ENCODE measurements at places on chromosomes 2 and 18.

DNA sequence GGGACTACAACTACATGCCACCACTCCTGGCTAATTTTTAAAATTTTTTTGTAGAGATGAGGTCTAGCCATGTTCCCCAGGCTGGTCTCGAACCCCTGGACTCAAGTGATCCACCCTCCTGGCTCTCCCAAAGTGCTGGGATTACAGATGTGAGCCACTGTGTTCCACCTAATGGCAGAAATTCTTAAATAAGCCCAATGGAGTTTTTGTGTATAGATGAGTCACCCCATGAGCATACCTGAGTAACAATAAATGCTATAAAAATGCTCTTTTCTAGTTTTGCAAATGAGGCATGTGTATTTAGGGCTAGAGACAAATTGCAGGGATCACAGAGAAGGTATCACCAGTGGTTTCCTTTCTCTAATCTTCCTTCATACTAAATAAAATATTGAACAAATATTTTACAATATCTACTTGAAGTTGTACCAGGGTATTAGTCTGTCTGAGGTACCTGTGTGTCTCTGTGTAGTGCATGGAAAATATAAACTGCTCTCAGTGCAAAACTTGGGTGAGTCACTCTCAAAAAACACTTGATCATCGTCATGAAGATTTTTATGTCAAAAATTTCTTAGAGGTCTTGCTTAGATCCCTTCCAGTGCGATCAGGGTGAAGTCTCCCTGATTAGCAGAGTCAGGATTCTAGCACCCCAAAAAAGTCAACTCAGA, 337.1 kb upstream of the MMADHC start:
- DNase-seq, result no peak

- DNase-seq, result no peak
Measured at GRCh38 chr2:218465987-218466633, 47.2 kb downstream of the VIL1 start.

DNA sequence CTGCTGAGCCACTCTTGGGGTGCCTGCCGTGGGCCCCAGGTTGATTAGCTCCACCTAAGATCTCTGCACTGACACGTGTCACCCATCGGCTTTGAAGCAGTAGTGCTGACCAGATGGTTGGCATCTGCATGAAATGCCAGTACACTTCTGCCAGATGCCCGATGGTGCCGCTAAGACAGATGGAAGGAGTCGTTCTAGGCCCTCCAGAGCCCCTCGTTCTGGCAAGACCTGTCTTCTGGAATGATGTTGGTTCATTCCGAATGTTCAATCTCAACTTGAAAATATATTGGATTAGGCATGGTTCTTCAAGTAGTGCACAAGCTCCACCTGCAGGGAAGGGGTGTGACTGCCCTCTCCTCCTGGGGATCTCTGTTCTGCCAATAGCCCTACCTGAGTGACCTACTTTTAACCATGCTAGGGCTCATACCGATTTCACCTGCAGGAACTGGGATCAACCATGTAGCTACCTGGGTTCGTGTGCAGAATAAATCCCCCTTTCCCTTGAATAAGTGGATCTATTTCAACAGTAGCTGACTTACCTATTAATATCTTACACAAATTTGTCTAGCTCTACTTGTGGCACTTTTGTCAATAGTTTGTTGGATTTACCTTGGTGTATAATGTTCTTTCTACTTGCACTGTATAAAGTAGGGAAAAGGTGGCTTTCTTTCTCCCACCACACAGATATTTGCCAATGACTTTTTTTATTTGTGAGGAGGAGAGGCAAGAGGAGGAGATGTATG, 342.6 kb downstream of the CTNNA2 start:
- no peak for DNase-seq

DNA sequence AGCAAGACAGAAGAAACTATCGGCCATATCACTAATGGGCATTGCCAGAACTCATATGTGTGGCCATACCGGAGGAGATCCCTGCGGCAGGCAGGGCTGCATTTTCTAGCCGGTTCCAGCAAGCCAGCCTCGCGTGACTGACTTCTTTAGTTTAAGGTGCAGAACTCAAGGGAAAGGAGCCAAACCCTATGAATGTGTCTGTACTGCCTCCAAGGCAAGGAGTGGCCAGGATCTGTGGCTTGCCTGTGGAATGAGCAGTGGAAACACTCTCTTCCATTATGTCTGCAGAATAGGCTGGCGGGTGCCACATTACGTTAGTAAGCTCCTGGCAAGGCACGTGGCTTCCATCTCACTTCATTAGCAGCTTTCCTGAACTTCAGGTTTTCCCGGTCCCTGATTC, 137.6 kb downstream of the ATL2 start:
- no peak for DNase-seq

DNA sequence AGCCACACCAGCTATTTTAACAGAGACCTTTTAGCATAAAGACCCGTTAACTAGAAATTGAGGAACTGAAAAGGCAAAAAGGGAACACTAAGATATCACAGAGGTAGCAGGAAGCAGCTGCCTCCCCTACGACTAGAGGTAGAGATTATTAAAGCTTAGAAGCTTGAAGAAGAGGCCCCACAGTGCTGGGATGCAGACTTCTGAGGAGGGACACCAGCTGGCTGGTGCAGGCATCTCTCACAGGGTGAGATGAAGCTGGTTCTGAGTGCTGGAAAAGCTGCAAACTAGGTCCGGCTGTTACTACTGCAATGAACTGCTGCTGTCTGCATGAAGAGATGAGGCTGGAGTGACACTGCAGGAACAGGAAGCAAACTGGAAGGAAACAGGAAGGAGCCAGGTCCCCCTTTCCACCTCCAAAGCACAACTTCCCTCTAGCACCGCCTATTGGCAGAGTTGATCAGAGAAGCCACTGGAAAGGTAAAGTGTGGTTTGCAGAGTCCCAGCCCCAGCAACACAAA, 61.2 kb upstream of the MRPS9 start:
- no peak for DNase-seq

GRCh38 chr18:48191494-48191893, 217.7 kb downstream of the ZBTB7C start:
- no peak for DNase-seq

- no peak for DNase-seq
Measured at GRCh38 chr2:98663511-98664090, 55.2 kb downstream of the UNC50 start.

GRCh38 chr2:70388813-70389212, 86.9 kb upstream of the FAM136A start:
- DNase-seq, result no peak

DNA sequence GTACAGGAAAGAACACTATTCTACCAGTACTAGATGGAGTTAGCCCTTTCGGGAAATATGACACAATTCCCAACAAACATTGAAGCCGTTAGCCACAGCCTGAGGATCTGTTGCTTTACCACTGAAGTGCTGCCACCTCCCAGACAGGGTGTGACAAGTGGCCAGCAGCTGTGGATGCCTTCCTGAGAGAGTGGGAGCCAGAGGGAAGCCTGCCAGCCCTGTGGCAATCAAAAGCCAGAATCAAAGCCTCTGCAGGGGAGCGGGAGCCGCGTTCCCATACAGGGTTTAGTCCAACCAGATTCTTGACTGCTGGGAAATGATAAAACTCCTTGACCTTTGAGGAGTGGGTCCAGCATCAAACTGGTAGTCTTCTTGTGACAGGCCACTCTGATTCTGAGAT, 38.0 kb downstream of the SLC4A1AP start:
- DNase-seq, result no peak

GRCh38 chr2:100034431-100034830, 108.0 kb downstream of the AFF3 start:
- DNase-seq, result no peak

DNA sequence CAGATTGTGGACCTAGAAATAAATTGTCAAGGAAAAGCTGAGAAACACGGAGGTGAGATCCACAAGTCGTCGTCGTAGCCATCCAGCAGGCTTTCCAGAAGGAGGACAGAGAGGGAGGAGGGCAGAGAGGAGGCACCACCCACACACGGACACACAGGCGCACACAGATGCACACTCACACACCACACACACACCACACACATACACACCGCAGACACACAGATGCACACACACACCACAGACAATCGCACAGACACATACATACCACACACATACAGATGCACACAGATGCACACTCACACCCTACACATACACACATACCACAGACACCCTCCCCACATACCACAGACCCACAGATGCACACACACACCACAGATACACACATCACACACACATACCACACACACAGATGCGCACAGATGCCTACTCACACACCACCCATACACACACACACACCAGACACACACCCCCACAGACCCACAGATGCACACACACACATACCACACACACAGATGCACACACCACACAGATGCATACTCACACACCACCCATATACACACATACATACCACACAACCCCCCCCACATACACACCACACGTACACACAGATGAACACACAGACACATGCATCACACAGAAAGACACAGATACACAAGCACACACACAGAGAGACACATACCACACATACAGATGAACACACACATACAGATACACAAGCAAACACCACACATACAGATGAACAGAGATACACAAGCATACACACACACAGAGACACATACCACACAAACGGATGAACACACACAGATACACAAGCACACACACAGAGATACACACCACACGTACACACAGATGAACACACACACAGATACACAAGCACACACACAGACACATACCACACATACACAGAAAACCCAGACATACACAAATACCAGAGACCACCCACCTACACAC, 12.7 kb upstream of the BOK start:
- no peak for DNase-seq

- no peak for DNase-seq
Measured at GRCh38 chr2:45680351-45680967, 29.0 kb downstream of the PRKCE start.

DNA sequence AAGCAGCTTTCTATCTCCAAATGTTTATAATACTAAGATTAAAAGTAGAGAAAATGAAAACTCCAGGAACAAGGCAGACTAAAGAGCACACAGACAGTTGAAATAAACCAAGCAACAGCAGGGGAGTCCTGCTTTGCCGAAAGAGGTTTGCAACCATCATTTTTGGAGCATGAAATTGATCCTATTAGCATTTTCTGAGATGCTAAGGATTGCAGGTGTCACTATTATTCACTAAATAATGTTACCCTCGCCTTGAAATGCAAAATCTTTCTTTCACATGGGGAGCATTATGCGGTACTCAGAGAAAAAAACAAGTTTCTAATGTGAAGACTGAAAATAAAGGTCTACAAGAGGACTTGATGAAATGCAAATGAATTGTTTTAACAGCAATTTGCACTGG, 81.7 kb upstream of the DNAJC10 start:
- DNase-seq, result no peak

- DNase-seq, result no peak
Measured at GRCh38 chr2:191465766-191466420, 212.0 kb upstream of the NABP1 start.

DNA sequence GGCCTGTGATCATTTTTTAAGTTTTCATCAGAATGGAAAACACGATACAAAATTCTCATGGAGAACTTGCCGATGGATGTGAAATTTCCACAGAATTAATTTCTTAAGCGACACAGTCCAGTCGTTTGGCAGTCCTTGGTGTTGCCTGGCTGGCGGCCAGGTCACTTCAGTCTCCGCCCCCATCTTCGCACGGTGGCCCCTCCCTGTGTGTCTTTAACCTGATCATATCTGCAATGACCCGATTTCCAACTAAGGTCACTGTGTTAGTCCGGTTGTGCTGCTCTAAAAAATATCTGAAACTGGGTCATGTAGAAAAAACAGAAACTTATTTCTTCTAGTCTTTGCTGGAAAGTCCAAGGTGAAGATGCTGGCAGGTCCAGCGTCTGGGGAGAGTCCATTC, 44.5 kb upstream of the COPS8 start:
- no peak for DNase-seq
